Activated T-helper 9 cell treated with anti-CD3 and anti-CD28 coated beads, Interleukin-2, amount 50 U/mL, for 16 hours (primary cell): ENCODE measurements at places on chromosomes 2 and 18.

- no peak for DNase-seq
Measured at GRCh38 chr2:1125633-1126370, 175.2 kb downstream of the SNTG2 start.

DNA sequence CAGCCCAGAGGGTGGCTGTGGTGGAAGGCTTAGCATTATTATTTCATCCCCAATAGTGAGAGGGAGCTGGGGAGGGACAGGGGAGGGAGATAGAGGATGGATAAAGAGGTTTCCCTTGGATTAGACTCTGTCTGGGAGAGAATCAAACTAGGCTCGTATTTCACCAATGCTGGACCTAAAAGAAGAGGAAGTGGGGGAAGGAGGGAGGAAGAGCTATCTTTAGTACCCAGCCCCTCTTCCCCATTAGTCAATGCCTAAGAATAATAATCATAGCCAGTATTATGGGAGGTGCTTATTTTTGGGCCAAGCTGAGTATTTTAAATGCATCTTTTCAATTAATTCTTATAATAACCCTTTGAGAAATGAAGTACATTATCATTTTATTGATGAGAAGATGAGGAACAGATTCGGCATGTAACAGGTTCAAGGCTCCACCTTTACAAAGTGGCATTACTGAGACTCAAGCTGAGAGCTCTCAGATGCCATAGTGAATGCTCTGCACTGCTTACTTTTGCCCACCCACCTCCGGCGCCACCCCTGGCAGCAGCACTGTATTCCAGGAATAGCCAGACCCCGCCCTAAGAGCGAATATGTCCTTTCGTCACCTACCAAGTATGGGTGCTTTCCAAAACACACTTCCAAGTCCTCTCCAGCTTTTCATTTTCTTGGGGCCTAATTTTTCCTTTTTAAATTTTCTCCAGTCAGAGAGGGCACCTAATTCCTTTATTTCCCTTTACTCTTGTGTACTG is 21.0 kb downstream of the PAX8 start:
- DNase-seq, result no peak

GRCh38 chr18:48490641-48491293 is 48.1 kb upstream of the CTIF start:
- no peak for DNase-seq

- no peak for DNase-seq
Measured at GRCh38 chr2:206526416-206526815, 83.1 kb downstream of the ADAM23 start.

GRCh38 chr2:67256892-67257291 is 140.2 kb upstream of the ETAA1 start:
- no peak for DNase-seq

DNA sequence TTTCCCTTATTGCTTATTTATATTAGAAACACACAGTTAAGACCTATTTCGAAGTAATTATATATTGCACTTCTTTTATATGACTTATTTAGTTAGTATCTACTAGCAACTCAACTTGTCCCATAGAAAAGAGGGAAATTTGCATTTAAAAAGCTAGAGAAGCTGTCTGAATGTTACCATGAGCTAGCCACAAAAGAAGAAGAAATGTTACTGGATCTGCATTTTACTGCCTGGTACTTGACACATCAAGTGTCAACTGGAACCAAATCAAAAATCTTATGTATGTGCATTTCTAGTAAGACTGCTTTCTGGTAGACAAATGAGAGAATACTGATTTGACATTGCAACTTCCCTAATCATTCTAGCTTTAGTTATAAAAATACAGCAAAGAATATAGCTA is 424.6 kb upstream of the VRK2 start:
- no peak for DNase-seq

DNA sequence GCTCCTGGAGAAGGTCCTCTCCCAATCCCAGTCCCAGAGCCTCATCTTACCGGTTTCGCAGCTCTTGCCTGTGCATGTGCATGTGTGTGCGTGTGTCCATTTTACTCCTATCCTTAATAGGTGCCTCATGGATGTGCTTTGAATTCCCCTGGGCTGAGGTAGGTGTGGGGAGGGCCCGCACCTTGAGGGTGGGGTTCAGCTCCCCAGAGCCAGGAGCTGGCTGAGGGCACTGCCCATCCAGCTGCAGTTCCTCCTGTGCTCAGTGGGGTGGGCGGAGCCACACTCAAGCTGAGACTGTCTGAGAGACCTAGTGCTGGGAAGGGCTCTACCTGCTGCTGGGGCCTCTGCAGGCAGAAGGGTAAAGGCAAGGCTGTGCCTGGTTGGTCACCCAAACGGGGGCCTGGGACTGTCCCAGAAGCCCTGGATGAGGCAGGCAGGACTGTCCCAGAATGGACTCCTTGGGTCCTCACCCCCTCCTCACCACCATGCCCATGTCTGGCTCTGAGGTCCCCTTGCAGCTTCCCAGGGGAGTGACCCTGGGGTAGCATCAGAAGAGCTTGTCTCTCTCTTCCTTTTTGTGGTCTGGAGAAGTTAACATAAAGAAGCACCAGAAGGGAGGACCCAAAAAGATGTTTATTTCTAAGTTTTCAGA is 8.9 kb downstream of the GDF7 start:
- no peak for DNase-seq

DNA sequence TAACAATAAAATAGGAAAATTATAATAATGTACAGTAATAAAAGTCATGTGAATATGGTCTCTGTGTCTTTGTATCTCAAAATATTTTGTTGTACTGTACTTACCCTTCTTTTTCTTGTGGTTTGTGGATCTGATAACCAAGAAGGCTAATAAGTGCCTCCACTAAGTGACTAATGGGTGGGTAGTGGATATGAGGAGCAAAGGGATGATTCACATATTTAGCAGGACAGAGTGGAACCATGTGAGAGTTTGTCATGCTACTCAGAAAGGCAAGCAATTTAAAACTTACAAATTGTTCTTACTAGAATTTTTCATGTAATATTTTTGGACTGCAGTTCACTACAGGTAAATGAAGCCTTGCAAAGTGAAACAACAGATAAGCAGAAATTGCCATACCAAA is 1241.2 kb upstream of the CDH2 start:
- no peak for DNase-seq
